ENCODE measurements at places on chromosomes 1 and 21.

DNA sequence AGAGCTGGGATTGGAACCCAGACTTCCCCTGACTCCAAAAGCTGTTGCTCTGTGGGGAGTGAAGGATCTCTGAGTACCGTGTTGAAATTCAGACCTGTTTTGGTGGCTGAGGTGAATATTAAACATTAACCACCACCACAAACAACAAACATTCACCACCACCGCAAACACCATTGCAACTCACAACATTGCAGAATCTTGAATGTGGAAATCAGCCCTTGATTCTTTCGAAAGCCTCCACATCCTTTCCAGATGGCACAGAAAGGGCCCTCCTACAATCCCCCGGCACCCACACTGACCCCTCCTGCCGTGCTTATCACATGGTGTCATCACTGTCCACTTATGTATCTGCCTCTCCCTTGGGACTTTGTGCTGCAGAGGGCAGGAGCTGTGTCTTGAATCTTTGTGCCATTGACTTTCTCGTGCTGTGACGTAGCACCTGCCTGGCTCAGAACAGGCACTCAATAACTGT, 1.4 kb downstream of the CDA start:
- peak; percentile 66 for DNase-seq

DNA sequence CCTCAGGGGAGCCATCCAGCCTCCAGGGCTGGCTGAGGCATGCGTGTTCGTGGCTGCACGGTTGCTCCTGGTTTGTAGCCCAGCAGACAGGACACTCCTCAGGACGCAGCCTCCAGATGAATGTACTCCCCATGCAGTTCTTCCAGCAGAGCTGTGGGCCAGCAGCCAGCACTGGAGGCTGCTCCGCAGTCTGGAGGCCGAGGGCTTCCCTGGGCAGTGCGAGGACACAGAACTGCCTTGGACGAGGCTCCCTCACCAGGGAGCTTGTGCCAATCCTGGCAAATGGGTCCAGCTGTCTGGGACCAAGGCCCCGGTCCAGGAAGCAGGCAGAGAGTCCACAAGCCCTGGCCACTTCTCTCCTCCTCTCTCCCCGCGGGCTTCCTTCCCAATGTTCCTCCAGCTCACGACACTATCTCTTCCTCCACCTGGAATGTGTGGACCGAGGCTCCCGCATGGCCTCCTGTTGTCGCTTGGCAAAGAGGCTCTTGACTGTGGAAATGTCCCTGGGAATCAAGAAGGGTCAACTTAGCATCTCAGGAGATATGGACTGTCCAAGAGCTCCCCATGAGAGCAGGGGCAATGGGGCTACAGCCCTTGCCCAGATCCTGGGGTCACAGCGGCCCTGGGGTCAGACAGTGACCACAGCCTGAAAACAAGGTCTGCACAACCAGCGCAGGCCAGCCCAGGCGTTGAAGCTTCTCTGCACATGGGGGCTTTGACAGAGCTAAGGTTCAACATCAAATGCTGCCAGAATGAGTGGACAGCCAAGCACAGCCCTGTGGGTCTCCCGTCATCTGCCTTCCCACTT, 5.3 kb downstream of the EDN2 start:
- DNase-seq: peak; percentile 56

- DNase-seq: peak; percentile 72
Observed at GRCh38 chr1:212514056-212514614, 81.4 kb downstream of the NENF start.

DNA sequence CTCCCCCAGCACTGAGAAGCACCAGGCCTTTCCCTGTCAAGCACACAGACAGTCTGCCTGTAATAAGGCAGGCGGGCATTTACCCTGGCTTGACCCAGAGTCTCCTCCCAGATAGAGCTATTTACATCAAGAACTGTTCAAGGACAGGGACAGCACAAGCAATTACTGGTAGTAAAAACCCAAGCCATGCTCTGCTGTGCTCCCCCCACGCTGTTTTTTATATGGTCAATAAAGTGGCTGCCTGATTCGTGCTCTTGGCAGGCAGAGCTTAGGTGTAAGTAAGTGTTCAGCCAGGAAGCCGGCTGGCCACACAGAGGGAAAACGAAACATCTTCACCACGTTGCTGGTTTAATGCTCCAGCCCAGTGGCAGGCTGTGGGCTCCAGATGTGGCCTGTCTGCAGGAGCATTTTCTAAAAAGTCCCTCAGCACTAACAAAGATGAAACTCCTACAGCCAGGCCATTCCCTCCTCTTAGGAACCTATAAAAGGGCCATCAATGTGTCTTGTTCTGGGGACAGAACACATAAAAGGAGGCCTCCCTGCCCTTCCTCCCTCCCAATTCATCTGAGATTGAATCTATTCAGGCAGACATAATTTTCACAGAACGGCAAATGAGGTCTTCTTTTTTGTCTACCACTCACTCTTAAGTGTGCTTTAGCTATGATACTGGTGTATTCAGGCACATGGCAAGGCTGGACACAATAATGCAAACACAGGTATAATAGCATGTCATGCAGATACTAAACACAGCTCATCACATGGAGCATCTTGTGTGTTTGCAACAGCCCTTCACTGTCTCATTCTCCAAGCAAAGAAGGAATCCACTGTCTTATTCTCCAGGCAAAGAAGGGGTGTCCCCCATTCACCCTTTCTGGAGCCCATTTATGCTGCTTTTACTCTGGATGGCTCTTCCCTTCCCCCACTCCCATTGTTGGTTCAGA, 378.9 kb downstream of the HHAT start:
- peak; percentile 1 for DNase-seq

DNA sequence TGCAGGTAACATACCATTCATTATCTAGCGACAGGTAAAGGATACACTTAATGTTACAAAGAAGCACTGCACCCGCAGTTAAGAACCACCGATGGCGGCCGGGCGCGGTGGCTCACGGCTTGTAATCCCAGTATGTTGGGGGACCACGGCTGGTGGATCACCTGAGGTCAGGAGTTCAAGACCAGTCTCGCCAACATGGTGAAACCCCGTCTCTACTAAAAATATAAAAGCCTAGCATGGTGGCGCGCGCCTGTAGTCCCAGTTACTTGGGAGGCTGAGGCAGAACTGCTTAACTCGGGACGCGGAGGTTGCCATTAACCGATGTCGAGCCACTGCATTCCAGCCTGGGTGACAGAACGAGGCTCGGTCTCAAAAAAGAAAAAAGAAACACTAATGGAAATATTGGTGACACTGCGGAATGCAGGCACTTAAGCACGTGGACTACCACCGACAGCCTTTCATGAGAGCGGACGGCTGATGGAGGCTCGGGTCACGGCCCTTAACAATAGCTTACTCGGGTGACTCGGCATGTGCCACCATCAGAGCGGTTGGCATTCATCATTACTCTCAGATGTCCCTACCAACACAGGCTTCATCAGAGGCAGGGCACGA, 542 bp downstream of the GAS5 start:
- DNase-seq: no peak
